ENCODE measurements at places on chromosomes 4 and X. TPM values are rescaled to one million over a fixed set of nuclear protein-coding genes. Genes with fewer than 3 reads are reported as not detected.
A peak's percentile ranks its signal among the peaks of the same experiment; 100 is the strongest.

WNK3 gene
- 0.75 TPM for total RNA-seq

GRCh38 chr4:101283434-101283833, 63.9 kb downstream of the PPP3CA start:
- no peak for DNase-seq

GRCh38 chr4:104860238-104861123, 286.2 kb upstream of the TET2 start:
- DNase-seq = peak; percentile 50

DNA sequence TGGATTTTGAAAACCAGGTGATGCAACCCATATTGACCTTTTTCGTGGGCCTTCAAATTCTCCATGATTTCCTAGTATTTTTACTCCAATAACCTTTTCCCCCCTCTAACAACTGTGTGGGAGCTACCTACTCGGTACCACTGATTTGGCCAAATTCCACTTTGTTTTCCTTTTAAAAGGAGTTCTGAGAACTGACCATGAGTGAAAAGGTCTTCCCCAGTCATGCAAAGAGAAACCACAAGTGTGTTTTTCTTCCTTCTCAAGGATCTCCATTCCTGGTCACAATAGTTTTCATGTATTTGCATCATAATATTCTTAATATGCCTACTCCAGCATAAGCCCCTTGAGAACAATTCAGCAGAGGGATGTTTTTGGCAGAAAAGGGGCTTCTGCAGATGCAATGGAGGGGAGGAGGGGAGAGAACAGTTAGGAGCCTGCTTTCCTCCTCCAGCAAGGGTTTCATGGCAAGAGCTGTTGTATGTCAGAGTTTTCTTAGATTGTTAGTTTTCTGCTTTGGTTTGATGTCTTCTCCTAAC, 195.3 kb upstream of the ANXA3 start:
- DNase-seq = no peak
